ENCODE measurements at places on chromosomes 2 and 18.

- DNase-seq = no peak
Observed at GRCh38 chr2:215949991-215950404, 63.4 kb downstream of the MREG start.

DNA sequence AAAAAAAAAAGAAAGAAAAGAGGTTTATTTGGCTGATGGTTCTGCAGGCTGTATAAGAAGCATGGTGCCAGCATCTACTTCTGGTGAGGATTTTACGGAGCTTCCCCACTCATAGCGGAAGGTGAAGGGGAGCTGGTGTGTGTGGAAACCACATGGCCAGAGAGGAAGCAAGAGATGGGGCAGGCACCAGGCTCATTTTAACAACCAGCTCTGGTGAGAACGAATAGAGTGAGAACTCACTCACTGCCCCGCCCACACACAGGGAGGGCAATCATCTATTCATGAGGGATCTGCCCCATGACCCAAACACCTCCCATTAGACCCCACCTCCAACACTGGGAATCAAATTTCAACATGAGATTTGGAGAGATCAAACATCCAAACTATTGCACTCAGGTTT lies 68.5 kb downstream of the MOGAT1 start:
- DNase-seq = no peak

DNA sequence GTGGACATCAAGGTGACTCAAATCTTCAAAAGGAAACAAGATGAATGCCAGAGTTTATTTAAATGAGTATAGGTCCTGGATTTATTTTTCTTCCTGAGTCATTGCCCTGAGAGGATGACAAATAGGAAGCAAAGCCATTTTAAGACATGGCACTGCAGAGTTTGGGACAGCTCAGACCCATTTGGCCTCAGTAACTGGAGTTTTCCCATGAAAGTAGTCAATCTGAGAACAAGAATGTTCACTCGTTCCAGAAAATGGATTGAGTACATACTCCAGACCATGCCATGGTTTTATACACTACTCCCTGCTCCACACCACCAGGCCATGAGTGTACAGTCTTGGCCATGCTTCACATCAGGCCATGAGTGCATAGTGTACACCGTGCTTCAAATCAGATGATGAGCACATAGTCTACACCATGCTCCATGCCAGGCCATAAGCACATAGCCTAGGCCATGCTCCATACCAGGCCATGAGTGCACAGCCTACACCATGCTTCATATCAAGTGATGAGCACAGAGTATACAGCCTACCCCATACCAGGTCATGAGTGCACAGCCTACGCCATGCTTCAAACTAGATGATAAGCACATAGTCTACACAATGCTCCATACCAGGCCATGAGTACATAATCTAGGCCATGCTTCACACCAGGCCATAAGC lies 202.4 kb downstream of the FBXO15 start:
- DNase-seq = no peak

DNA sequence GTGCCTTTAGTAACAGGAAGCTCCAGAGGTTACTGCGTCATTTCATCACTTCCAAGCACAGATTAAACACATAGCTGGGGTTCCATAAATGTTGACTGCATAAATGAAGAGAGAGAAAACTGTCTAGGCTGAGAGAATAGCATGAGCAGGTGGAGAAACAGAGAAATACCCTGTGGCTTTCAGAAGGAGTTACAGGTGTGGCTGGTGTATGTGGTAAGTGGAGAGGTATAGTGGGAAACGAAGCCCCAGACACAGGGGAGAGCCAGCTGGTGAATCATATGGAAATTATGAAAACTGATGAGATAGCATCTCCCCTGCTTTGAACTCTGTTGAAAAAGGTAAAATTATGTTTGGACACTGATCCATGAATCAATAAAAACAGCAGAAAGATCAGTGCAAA lies 807.4 kb upstream of the POU3F3 start:
- DNase-seq = no peak

DNA sequence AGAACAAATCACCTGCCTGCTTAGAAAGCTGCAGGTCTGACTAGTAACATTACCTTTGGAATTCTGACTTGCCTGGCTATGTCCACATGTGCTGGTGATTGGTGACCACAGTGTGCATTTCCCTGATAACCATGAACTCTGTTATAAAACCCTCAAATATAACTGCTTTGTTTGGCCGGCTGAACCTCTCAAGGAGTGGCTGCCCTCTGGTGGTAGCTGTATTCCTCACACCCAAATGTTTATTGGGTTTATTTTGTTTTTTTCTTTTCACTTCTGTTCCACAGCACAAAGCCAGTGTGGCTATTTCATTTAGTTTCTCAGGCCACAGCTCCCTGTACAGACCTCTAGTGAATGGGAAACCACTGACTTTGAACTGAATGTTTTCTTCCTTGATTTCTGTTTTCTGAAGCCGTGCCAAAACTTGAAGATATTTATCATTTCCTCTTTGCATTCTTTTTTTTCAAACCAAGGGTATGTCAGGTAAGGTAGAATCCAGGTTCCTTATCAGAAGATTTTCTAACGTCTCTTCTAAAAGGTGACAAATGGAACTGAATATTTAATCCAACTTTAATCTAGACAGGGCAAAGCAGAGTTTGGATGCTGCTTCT lies 549.0 kb upstream of the VRK2 start:
- DNase-seq = peak; percentile 69

- DNase-seq = no peak
Observed at GRCh38 chr2:170503563-170503962, 211.6 kb upstream of the SP5 start.

DNA sequence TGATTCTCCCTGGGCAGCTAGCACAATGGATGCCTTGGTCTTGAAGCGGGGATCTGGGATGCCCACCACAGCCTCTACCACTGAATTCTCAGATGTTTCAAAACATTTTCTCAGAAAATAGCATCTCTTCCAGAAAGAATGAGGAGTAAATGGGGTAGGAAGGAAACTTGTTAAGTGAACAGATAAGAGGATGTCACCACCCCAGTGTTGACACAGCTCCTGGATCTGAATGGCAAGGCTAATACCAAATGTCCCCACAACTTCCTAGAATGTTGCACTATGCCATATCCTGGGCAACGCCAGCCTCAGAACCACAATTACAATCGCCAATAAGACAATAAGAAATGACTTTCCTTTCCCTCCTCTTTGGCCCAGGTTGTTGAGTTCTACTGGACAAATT lies 177.2 kb downstream of the BCL11A start:
- DNase-seq = no peak

DNA sequence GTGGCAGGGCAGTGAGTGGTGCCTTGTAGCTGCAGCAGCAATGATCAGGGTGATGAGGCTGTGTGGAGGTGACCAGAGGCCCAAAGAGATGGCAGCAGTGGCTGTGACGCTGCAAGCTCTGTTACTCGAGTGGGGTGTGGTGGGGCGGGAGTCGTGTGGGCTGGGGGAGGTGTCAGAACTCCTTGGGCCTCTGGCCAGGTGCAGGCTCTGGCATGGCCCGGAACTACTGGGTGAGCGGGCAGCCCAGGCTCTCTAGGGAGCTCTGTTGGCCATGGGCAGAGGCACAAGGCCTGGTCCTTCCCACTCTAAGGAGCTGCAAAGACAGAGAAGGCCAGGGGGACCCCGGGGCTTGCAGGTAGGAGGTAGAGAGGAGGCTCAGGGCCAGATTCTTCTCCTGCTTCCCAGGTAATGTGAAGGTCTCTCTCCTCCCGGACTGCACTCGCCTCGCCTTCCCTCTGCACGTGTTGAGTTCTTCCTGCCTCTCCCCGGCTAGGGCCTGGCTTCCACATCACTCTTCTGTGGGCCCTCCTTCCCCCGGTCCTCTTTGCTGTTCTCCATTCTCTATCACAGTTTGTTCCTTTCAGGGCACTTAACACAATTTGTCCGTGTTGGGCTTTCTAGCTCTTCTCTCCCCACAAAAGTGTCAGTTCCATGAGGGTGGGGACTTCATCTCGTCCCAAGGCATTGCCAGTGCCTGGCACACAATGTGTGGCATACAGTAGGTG lies 114.8 kb downstream of the MCFD2 start:
- DNase-seq = no peak

DNA sequence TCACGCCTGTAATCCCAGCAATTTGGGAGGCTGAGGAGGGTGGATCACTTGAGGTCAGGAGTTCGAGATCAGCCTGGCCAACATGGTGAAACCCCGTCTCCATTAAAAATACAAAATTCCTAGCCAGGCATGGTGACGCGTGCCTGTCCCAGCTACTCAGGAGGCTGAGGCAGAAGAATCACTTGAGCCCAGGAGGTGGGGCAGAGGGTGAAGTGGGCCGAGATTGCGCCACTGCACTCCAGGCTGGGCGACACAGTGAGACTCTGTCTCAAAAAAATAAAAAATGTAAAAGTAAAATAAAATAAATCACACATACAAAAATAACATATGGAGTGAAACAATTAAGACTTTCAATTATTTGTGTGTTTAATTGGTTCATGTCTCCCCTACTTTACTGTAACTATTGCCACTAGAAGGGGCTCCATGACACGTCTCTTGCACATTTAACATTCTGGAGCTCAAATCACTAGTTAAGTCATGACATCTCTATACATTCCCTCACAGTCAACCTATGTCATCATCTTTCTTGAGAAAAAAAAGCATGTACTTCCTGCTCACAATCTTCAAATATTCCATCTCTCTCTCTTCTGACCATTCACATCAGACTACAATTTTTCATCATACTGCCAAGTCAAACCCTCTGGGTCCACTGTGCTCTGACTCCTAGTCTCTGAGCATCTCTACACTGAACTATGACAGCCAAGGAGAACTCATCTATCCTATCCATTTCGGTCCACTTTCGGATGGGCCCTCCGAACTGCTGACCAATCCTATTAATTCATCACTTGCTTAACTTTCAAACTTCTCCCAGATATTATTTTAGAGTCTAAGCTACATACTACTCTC lies 6.7 kb downstream of the GFPT1 start:
- no peak for DNase-seq

GRCh38 chr2:145007093-145007959 lies 487.4 kb upstream of the ZEB2 start:
- no peak for DNase-seq

- DNase-seq = no peak
Observed at GRCh38 chr2:226884166-226884565, 48.3 kb downstream of the RHBDD1 start.

- no peak for DNase-seq
Observed at GRCh38 chr18:22840606-22841144, 92.5 kb upstream of the RBBP8 start.

DNA sequence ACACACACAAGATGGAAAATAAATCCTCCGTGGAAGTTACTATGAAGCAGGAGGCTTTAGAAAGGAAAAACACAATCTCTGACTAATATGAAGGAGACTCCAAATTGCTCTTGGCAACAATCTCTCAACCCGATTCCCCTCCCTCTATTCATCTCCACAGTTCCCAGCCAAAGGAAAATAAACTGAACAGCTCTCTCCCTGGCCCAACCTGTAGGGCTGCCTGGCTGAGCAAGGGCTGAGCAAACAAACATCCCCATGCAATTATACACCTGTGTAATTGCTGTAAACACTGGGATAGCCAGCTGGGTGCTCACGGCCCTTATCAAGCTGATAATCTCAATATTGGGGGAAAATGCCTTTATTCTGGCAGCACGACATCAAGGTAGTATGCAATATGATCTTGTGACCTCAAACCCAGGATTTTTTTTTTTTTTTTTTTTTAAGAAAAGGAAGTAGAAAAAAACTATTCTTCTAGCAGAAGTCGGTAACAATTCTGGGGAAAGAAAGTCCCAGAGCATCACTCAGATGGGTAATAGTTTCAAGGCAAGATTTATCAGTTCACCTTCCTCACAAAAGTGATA lies 203.3 kb upstream of the SMAD2 start:
- no peak for DNase-seq

DNA sequence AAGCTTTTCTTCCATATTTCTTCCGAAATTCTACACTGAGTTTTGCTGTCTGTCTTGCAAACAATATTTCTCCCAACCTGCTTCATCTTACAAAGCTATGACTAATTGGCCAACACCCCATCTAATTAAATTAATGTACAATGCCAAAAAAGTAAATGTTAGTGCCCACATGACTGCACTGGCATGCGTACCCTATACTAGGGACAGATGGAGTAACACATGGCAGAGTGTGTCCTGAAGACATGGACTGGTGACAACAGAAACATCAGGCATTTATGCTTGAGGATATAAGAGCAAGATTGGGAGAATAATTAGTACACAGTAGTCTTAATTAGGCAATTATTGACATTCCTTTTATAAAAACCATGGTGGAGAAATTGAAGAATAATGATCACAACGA lies 66.8 kb downstream of the MREG start:
- no peak for DNase-seq

DNA sequence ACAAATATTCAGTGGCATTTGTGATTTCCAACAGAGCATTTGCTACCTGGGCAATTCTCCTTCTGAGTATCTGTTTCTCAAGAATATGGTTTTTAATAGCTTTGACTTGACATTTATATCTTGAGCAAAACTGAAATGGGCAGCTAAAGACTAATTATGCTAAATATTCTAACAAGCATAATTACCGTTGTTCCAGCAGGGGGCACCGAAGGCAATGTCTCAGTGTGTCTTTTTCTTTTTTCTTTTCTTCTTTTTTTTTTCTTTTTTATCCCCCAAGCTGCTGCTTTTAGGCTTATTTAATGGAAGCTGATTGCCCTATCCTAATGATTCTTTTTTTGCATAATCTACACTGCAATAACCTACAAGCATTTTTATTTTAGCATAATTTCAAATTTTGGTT lies 138.9 kb upstream of the NABP1 start:
- DNase-seq = no peak

DNA sequence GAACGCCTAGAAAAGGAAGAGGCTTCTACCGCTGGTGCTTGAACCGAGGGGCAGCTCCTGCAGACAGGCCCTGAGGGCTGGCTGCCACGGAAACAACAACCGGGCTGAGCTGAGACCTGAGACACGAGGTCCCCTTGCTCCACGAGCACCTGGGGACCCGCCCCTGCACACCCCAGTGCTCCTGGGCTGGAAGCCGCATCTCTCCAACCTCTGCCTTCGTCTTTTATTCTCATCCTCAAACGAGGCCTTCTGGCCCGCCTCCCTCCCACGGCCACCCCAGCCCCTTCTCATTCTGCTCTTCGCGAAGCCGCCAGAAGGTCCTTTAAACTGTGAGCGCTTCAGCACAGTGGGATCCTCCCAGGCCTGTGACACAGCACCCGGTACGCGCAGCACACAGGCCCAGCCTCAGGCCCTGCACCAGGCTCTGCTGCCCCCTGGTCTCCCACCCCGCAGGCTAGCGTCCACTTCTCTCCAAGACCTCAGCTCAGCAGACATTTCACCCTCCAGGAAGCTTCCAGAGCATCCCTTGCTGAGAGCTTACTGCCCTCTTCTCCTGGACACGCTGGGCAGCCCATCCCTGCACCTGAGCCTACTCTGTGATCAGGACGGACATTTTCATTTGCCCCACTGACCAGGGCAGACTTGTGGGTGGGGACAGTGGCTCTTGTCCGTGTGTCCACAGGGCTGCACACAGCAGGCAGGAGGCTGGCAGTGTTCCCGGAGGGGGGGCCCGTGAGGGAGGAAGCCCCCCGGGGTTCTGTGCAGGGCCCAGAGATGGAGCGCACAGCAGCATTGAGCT lies 149.7 kb downstream of the PXDN start:
- DNase-seq = no peak

DNA sequence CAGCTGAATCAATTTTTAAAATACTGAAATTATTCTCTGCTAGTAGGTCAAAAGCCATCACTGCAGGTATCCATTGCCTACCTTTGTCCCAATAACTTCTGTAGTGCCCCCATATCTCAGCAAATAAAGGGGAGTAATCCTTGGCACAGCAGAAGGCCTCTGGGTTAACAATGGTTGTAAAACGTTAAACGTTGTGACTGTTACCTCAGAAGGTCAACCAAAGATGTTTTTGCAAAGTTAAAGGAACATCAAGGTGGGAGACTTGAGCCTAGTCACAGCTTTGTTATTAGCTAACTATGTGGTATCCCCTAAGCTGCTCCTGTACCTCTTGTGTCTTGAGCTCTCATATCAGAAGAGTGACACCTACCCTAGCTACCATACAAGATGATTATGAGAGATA lies 60.5 kb downstream of the COX7A2L start:
- DNase-seq = no peak

All from H1 (cell line).